ENCODE measurements at places on chromosomes 3 and 15.

DNA sequence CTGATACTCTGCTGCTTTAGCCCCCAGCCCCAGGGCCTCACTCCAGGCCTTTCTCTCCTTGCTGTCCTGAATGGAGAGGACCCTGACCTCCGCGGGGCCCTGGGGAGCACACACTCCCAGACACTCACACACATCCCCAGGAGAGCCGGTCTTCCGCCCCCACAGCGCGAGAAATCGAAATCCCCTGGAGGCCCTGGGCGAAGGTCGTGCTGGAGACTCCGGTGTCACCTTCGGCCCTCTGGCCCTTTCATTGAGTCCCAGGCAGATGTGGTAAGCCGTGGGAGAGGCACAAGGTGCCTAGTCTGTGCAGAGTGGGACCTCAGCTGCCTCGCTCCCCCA is 848 bp upstream of the GOLGA8B start:
- DNase-seq: no peak

DNA sequence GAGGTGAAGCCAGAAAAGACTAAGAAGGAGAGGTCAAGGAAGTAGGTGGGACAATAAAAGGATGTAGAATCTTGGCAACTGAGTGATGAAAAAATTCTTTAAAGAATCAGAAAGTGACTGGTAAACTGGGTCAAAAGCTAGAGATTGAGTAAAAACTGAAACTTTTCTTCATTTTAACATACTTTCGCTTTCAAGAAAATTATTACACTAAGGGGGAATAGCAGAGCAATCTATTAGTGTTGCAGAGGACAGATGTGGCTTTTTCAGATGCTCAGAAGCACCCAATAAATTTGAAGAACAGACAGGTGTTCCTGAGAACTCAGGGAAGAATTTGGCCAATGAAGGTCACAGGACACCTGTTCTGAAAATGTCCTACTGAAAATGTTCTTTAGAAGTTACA is 805.4 kb upstream of the ALCAM start:
- DNase-seq: no peak

DNA sequence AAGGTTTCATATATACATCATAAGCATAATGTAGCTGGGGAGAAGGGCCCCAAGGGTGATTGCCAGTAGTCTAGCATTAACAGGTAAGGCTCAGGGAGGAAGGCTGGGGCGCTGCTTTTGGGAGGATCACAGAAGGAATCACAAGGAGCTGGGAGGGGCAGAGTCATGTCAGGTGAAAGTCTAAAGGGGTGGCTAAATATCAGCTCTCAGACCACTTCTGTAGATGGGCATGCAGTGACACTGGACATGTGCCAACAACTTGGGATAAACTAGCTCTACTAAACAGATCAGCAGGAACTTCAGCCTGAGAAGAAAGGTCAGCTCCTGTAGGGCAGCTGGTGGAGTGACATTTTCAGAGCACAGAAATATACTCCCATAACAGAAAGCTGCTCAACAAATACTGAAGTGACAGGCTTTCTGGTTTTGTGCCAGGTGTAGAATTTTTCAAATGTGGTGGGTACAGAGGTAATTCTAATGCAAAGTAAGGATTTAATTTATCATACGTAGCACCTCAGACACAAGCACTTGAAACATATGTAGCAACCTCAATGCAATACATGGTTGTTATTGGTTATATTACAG is 79.4 kb downstream of the PEX5L start:
- DNase-seq: no peak

GRCh38 chr3:133377396-133377795 is 22.5 kb upstream of the BFSP2 start:
- no peak for DNase-seq

- DNase-seq: peak; percentile 25
Measured at GRCh38 chr15:59437817-59438624, at the start of gene FAM81A. Gene FAM81A, plus strand, starts transcription at chr15:59438186. Its CDS starts 20,441 bp downstream, at chr15:59458627.

DNA sequence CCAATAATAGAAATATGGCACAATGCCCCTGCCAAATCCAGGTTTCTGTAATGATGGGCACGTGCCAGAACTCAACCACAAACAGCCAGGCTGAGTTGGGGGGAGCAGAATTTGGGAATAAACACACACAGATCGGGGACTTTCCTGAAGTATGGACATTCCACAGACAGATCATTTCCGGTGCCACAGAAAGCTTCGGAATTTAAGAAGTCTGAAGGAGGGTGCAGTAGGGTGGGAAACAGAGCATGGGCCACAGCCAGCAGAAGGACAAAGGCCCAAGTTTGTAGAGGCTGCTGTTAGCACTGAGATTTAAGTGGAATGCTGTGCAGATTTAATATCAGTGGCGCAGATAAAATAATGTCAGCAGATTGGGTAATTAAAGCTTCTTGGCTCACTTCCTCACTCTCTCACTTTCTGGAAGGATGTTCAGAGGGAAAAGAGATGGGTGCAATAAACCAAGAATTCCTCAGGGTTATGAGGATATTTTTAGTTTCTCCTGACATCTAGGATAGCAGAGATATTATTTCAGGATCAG is 67.4 kb downstream of the MYLK start:
- no peak for DNase-seq

DNA sequence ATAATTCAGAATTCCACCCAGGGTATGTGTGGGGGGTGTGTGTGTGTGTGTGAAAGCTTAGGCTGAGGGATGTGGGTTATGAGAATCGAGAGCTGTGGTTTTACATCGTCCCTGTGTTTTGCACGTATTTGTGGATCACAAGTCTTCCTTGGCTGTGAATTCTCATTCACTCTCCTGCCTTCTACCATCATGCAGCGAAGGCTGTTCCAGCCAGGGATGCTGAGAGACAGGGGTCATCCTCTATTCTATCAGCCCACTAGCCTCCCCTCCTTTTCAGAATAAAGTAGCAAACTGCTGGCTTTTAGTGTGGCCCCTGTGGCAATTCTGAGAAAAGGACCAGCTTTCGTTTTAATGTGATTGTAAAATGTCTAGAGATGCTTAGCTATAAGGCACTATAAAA is 460.6 kb upstream of the NR2F2 start:
- DNase-seq: no peak

- DNase-seq: no peak
Measured at GRCh38 chr3:95341314-95341713, 1278.5 kb downstream of the NSUN3 start.

GRCh38 chr3:191944835-191945234 is 483.9 kb downstream of the PYDC2 start:
- DNase-seq: no peak

GRCh38 chr3:164752812-164753211 is 325.5 kb downstream of the SI start:
- no peak for DNase-seq

DNA sequence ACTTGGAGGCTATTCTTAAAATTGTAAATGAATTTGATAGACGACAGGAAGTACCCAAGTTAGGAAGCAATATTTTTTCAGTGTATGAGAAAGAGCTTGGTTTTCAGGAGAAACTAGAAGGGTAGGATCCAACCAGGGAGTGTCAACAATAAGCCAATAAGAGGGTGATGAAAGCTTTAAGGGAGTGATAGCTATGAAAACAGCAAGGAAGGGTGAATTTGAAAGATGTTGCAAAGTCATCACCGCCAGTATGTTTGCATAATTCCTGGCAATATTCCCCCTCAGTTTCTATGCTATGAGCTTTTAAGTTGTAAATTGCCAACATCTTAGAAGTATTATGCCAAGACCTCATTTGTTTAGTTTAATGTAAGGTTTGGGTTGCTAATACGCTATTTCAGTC is 11.8 kb upstream of the CSTA start:
- DNase-seq: no peak

- no peak for DNase-seq
Measured at GRCh38 chr3:66181764-66182163, 39.0 kb upstream of the SLC25A26 start.

- DNase-seq: no peak
Measured at GRCh38 chr15:30041868-30042267, 40.9 kb upstream of the GOLGA8J start.

GRCh38 chr3:71117572-71118247 is 465.8 kb downstream of the FOXP1 start:
- DNase-seq: no peak

- no peak for DNase-seq
Measured at GRCh38 chr15:79090487-79091203, at the start of gene RASGRF1. Gene RASGRF1, minus strand, starts transcription at chr15:79090780. Its CDS starts 282 bp downstream, at chr15:79090498.

DNA sequence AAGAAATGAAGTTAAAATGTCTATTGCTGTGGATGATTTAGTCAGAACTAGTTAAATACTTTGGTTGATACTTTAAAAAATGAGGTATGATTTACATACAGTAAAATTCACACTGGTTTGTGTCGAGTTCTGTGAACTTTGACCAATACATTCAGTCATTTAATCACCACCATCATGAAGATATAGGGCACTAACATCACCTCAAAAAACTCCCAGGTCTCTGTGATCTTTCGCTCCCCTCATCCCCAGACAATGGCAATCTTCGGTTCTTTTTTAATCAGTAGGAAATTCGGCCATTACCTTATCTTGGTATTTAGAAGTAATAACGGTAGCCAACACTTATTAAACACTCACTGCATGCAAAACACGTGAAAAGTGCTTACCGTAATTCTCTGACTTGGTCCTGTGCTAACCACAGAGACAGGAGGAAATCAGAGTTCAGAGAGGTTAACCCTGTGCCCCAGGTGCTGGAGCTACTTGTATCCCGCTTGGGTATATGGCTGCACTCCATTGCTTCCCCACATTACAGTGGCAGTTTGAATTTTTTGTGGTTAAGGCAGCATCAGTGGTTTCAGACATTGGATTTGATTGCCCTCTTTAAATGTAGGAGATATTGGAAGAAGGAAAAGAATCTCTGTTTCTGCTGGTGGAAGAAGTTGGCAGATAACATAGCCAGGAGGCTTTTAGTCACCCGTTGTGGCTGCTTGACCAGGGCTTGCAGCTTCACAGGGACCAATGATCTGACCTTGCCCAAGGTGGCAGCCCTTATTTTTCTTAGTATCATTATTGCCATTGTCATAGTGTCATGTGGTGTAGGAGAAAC is 4.2 kb downstream of the PLCL2 start:
- peak; percentile 57 for DNase-seq

DNA sequence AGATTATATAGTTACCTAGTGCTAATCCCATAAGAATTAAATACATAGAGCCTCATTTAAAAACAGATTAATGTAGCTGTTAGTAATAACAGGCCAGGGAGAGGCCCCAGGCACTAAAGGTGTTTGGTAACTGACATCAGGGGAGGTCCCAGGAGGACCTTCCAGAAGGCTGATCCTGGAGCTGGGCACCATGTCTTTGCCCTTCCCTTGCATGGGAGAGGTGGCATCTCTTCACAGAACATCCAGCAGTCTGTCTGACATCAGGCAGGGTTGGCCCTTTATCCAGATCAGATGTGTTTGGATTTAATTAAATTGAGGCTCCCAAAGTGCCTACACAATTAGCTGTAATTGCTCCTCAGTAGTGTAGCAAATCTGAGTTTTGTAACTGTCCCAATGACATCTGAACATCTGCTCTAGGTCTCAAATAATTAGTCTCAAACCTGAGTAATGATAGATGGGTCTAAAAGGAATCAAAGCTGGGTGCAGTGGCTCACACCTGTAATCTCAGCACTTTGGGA is 53.0 kb downstream of the RLBP1 start:
- no peak for DNase-seq

- no peak for DNase-seq
Measured at GRCh38 chr3:9088441-9089353, 125.4 kb upstream of the RAD18 start.

DNA sequence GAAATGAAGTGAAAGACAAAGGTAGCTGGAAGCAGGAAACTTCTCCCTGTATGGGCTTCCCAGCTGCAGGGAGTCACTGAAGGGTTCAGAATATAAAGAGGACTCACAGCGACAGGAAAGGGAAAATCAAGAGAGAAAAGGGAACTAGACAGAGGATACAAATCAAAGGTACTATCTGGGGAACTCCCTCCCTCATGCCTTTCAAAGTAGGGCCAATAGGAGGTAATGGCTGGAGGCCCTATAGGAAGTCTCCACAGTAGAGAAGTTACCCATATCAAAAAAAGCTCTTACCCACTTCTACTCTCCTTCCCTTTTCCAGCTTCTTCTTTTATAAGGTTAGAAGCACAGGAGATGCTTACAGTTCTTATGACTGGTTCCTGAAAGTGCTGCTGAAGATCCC is 43.5 kb downstream of the FMN1 start:
- peak; percentile 1 for DNase-seq

DNA sequence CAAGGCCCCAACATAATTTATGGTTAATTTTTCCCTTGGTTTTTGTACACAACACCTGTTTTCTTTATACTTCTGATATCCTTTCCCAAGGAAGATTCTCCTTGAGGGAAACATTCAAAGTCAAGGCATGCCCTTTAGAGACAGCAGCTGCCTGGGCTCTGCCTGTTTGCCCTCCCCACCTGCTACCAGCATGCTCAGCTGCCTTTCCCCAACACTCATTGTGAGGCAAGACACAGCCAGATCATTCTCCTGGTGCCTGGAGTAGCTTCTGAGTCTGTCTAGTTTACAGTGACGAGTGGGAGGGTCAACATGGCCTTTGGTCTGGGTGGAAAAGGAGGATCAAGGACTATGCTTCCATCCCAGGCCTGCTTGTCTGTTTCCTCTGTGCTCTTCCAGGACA is 132.5 kb downstream of the EPHB1 start:
- no peak for DNase-seq

DNA sequence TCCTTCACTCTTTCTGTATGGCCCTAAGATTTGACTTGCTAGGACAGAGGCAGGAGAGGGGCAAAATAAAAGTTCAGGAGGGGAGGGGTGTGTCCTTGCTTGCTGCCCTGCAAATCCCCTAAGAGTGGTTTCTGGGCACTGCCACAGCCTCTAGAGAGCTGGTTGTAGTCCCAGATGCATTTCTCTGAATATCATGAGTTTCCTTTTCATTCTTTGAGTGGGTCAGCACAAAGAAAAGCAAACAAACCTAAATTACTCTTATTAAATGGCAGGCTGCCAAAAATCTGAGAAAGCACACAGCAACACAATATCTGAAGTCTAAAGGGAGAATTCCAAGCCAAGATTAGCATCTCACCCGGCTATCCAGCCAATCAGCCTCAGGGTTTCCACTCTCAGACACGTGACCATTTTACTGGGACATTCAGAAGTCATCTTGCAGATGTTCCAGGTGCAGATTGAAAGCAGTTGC is 919.3 kb downstream of the TUSC7 start:
- DNase-seq: no peak

DNA sequence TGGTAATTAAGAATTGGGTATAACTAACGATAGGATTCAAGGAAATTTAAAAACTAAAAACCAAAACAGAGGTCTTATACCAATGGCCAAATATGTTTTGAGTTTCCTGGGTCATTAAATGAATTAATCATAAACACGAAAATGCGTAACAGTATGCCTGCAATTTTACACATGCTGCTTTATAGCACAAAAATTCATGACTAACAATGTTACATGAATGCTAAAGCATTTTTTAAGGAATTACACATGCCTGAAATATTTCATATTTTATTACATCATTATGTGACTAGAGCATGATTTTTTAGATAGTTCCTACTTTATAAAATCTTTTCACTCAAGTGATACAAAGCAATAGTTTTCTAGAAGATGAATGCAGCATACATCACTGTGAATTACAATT is 74.7 kb downstream of the ZNF148 start:
- no peak for DNase-seq

- no peak for DNase-seq
Measured at GRCh38 chr3:120708408-120708807, 26.4 kb upstream of the HGD start.

- no peak for DNase-seq
Measured at GRCh38 chr3:64888165-64888564, 200.4 kb upstream of the ADAMTS9 start.

- DNase-seq: no peak
Measured at GRCh38 chr15:77291107-77291506, 128.8 kb downstream of the PEAK1 start.

- no peak for DNase-seq
Measured at GRCh38 chr3:32421185-32421584, 29.5 kb downstream of the CMTM7 start.
